ENCODE measurements at places on chromosomes 4 and X.

DNA sequence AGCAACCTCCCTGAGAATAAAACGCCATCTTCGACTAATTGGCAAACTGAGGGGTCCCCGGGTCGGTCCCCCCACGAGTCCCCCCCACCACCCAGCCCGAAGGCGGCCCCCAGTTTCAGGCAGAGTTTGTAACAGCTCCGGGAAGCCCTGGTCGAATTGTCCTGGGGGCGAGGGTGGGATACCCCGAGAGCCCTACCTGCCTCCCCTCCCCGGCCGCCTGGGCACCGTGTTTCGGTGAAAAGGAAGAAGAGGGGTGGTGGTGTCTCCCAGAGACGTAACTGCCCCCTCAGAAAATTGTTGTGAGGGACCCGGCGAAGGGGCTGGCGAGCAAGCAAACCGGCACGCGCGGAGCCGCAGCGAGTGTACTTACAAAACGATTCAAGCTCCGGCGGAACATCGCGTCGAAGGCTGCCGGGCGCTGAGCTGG is 1.2 kb downstream of the ATP11C start:
- DNase-seq = no peak

- no peak for DNase-seq
Measured at GRCh38 chr4:74278490-74278889, 29.8 kb upstream of the EPGN start.

GRCh38 chr4:145898466-145898865 is 40.2 kb downstream of the ZNF827 start:
- no peak for DNase-seq

DNA sequence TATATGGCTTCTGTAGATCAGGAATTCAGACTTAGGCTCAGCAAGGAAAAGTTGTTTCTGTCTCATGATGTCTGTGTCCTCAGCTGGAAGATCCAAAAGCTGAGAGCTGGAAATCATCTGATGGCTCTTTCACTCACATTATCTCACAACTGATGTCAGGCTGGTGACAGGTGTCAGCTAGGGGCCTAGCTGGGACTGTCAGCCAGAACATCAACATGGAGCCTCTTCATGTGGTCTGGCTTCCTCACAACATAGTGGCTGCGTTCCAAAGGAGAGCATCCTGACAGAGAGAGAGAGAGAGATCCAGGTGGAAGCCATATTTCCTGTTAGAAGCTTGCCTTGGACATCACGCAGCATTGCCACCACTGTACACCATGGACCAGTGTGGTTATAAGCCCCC is 10.6 kb upstream of the INTS6L start:
- DNase-seq = no peak

DNA sequence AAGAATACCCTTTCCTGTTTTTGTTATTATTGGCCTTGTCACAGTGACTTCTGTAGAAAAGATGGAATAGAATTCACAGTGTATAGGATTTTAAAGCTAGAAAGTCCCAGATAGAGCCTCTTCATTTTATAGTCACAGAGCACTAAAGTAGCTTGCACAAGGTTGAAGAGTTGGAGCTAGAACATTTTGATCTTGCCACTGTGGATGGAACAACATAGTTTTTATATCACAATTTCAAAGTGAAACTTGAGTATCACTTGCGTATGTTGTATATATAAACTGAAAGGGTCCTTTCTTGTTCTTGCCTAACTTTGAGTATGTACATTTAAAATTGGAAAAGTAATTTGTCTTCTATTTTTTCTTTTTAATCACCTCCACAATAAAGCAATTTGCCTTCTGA is 2.7 kb downstream of the USO1 start:
- no peak for DNase-seq

- DNase-seq = no peak
Measured at GRCh38 chrX:78950009-78950835, 5.0 kb downstream of the P2RY10 start.
